ENCODE measurements at places on chromosomes 12 and 14.

GRCh38 chr12:65306366-65307168, 28.1 kb downstream of the MSRB3 start:
- peak; percentile 71 for DNase-seq

- no peak for DNase-seq
These were observed 57.8 kb upstream of the BCL11B start for GRCh38 chr14:99329711-99330315.

DNA sequence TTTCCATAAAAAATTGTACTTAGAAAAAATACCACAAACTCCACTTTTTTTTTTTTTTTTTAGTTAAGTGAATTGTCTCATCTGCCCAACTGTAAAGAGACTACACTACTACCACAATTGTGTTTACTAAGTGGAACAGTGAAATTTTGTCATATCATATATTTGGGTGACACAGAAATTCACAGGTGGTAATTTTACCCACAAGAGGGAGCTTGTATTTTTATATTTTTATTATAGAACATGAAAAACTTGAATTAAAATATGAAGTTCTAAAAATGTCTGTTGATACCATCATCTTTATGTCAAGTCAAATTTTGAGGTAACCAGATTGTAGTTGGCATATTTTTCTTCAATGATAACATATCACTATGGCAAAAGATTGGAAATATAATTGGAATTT, 329.4 kb upstream of the SOX5 start:
- DNase-seq: no peak

DNA sequence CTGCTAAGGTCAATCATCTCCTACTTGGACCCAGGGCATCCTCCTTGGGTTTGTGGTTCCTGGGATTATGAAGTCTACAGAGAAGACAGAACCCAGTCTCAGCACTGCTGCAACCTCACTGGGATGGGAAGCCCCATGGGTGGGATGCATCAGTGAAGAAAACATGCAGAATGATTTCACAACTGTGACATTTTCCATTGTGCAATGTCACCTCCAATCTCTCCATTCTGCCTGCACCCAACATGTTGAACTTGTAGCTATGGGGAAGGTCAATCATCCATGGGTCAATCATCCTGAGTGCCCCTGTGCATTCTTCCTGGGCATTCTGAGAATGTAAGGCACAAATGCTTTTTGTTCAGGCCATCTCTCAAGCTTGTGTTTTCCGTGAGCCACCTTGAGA, 1004.4 kb upstream of the TMEM132C start:
- DNase-seq: no peak

DNA sequence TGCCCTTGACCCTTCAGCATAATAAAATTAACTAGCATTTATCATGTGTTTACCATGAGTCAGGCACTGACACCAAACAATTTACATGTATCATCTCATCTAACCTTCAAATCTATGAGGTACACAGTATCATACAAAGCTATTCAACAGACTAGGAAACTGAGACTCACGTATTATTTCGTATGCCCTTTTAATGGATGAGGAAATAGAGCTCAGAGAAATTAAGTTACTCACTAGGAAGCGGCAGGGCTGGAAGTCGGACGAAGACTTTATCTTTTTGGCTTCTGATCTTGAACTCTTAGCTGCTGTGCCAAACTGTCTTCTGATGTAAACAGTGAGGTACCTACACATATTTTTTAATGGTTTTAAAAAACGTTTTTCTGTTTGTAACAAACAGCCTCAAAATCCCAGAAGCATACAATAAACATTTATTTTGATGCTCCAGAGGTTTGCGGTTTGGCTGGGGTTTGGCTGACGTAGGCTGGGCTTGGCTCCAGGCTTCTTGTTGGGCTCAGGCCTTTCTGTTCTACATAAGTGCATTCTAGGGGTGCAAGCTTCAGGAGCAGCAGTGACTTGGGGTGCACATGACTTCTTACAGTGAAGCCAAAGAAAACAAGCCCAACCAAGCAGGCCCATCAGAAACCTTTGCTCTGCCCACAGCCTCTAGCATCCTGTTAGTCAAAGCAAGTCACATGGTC, 184.7 kb downstream of the TBX5 start:
- no peak for DNase-seq

- no peak for DNase-seq
These were observed 13.8 kb downstream of the MGST1 start for GRCh38 chr12:16361142-16361783.

DNA sequence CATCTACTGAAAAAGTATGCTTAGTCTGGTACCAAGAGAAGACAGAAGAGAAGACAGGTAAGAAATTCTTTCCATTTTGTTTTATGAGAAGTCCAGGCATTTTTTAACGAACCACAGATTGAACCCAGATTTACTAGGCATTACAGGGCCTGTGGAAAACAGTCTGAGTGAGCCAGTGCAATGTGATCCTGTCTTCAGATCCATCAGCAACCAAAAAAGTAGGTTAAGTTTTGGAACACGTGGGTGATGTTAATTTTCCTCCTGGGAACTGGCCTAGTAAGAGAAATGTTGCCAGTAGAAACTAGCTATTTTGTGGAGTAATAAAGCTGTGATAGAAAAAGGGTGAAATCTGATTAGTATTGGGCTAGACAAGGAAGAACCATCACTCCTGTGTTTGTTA, 440.9 kb upstream of the SEL1L start:
- DNase-seq: no peak

DNA sequence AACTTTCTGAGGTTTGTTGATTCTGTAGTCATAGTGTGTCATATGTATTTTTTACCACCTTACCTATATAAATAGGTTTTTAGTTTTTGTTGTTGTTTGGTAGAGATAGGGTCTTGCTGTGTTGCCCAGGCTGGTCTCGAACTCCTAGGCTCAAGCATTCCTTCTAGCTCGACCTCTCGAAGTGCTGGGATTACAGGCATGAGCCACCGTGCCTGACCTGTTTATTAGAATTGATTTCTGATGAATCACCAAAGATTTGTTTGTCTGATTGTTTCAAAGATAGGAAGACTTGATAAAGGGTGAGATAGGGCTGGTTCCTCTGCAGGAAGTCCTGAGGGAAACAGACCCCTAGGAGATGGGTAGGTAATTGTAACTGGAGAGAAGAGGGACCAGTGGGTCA, 481.6 kb downstream of the PCNX1 start:
- no peak for DNase-seq

DNA sequence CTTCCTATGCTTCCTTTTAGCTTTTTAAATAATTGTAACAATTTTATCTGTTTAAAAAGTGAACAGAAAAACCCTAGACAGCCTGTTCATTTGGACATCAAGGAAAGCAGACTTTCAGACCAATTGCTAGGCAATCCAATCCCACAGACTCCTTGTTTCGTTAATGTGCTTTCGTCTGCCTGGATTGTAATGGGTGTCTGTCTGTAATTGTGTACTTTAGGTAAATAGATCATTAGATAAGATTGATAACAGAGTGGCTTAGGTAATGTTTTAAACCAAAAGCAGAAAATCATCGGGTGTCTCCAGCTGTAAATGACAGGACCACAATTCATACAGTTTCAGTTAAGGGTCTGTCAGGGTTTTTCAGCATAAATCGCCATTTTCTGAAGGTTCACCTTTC, 19.6 kb downstream of the CCDC60 start:
- no peak for DNase-seq

GRCh38 chr12:12266389-12266872, 413 bp downstream of the LRP6 start:
- no peak for DNase-seq

DNA sequence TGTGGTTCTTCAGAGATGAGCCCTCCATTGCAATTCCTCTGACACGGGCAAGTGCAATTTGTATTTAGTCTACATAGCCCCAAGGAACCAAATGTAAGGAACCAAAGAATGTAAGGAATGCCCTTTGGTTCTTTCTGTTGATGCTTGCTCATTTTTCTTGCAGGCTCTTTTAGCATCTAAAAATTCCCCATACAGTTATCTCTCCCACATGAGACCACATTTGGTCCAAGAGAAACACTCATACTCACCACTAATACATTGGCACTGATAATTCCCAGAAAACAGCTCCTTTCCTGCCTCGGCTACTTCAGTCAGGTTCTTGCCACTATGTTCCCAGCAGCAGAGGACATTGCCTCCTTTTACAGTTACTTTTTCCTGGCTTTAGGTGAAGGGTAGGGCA, 332.6 kb downstream of the AEBP2 start:
- peak; percentile 94 for DNase-seq

GRCh38 chr12:5694759-5695409, 250.2 kb downstream of the ANO2 start:
- peak; percentile 41 for DNase-seq

GRCh38 chr14:98578204-98578603, 693.8 kb downstream of the BCL11B start:
- DNase-seq: peak; percentile 44

DNA sequence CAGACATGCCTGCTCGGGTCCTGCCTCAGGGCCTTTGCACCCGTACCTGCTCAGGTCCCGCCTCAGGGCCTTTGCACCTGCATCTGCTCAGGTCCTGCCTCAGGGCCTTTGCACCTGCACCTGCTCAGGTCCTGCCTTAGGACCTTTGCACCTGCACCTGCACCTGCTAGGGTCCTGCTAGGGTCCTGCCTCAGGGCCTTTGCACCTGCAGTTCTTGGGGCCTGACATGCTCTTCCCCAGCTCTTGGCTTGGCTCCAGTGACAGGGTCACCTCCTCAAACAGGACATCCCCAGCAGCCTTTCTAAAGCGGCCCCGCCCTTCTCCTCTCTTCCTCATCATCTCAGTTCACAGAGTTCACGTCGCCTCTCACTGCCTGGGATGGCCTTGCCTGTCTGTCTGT, 54.9 kb upstream of the NCOR2 start:
- DNase-seq: no peak

GRCh38 chr14:21308132-21308478, 28.2 kb downstream of the RPGRIP1 start:
- no peak for DNase-seq

GRCh38 chr12:85630851-85631250, 205.4 kb downstream of the RASSF9 start:
- DNase-seq: no peak

- DNase-seq: no peak
These were observed 214.7 kb downstream of the PDZRN4 start for GRCh38 chr12:41402801-41403200.

DNA sequence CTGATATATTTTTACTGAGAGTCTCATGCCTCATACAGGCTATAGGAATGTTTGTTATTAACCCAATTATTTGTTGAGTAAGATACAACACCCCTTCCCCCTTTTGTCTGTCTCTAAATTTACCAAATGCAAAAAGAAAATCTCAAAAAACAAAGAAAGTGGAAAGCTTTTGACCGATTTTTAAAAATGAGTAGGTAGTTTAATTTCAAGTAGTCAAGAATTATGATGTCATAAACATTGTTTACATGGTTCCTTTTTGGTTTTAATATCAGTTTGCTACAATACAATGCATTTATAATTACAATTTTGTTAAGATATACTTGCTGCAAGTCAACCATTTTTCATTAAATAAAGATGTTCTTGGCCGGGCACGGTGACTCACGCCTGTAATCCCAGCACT, 84.7 kb upstream of the HMGA2 start:
- no peak for DNase-seq

DNA sequence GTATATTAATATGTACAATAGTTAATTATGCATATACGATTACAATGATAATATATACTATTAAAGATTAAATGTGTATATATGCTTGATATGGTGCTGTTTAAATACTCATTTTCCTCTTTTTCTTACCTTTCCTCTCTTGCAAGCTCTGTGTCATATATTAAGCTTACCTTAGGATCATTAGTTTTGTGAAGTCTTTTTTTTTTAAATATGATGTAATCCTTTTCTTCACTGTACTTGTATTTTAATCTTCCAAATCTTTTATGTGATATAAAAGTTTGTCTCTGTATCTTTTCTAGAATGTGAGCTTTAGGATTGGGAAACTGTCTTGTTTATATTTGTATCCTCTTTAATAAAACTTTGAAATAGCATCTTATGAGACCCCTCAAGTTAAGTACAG, 88.7 kb downstream of the CCDC91 start:
- DNase-seq: no peak

GRCh38 chr12:52060498-52061177, 9.1 kb upstream of the ATG101 start:
- DNase-seq: no peak

DNA sequence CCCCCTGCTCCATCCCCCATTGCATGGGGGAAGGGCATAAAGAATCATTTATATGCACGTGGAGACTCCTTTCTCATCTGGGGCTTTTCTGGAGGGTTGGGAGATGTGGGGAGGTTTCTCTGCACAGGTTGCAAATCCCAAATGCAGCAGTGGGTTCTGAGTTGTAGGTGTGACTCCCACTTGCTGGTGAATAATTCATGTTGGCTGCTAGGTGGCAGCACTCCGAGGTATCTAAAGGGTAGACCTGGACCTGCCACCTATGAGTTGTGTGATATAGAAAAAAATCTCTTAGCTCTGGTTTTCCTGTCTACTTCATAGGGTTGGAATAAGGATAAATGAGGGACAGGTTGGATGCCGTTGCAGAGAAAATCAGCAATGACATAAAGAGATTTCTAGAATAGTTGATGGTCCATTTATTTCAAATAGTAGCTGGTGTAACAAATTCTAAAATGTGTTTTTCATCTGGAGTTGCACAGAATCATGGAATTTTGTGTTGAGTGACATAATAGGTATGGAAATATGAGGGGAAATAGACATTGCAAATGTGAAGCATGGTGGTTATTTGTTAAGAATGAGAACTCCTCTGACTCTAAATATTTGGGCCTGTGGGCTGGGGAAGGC, 4.6 kb downstream of the MARCHF9 start:
- DNase-seq: no peak

DNA sequence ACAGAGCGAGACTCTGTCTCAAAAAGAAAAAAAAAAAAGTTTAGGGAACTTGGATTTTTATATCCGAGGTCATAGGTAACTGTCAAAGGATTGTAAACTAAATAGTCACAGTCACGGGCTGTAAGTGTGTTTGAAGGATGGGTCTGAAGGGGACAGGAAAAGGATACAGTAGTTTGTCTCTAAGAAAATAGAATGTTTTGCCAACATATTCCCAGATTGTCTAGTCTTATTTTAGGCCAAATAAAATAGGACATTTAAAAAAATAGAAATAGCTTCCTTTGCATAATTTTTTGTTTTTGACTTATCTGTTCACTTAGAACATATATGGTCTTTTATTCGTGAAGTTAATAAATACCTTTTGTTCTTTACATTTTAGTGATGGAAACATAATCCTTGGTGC, 24.2 kb upstream of the REP15 start:
- no peak for DNase-seq

All from fibroblast of upper back skin (primary cell).